Right lobe of liver (tissue), 6 donors: ENCODE measurements at places on chromosomes 2 and 18. TPM values are rescaled to one million over a fixed set of nuclear protein-coding genes. Genes with fewer than 3 reads are reported as not detected.
A peak's percentile ranks its signal among the peaks of the same experiment; 100 is the strongest.

Gene SGPP2
- 0.18 TPM for total RNA-seq

Gene SMYD5
- 11.4 TPM for total RNA-seq

Gene SERPINB3
- not detected for total RNA-seq

DNA sequence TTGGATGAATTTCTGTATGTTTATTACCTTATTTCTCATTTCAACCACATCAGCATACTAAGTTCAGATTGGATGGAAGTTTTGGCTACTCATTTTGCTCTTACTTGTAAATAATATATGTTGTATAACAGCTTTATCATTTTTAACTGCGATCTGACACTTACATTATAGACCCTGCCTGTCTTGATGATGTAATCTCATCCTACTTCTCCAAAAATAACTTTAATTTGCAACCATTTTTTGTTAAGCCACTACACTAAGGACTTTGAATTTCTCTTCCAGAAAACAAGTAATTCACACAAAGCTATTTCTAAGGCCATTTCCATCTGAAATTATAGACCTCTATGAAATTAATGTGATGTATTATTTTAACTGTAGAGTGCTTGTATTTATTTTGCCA lies 240.7 kb downstream of the WDR7 start:
- DNase-seq, result no peak

GRCh38 chr18:54939361-54939917 lies 19.8 kb downstream of the CCDC68 start:
- no peak for DNase-seq

DNA sequence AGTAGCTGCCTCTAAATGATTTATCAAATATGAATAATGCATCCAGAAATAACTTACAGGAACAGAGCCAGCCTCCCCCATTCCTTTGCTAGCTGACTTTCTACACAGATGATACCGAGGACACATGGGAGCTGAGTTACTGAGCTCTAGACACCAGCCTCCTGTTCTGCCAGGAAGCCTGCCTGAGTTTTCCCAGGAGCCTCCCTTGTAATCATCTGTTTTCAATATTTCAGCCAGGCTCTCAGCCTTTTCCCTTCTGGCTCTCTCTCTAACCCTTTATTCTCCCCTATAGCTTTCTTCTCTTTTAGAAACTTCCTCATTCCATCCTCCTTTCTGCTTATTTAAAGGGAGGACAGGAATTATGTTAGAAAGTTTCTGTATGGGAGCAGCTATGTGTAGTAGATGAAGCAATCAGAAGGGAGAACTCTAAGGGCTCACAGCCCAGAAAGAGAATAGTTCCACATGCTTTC lies 911.6 kb downstream of the TDRD15 start:
- no peak for DNase-seq

DNA sequence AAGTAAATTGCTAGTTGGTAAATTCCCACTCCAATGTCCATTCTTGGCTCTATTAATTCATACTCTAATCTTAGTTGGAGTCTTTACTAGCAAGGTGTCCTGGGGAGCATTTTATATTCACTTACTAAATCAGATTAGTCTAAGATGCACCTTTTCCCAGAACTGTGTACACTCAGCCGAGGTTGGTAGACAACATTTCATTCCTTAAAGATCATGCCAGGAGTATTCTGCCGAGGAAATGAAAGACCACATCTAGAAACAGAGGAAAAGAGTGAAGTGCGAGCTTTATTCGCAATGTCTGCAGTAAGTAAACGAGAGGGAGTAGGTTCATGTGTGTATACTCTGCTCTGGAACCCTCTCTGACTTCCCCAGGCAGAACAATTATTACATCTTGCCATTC lies 14.6 kb upstream of the KYNU start:
- no peak for DNase-seq

DNA sequence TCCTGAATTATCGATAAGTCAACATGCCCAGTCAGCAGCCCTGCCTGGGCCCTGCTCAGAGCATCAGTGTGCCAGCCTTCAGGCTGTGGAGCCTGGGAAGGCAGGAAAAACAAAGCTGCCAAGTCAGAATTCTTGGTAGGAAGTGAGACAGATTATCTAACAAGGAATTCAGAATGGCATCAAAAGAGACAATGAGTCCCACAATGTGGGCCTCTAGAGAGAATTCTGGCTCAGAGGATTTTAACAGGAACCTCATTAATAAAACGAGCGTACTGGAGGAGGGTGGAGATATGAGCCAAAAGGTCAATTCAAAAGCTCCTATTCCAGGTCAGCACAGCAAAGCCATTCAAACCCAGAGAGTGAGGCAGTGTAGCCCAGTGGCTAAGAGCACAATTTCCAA lies 327.6 kb upstream of the MMADHC start:
- DNase-seq, result no peak

GRCh38 chr2:183070942-183071844 lies 7.4 kb upstream of the DUSP19 start:
- DNase-seq, result peak; percentile 62

DNA sequence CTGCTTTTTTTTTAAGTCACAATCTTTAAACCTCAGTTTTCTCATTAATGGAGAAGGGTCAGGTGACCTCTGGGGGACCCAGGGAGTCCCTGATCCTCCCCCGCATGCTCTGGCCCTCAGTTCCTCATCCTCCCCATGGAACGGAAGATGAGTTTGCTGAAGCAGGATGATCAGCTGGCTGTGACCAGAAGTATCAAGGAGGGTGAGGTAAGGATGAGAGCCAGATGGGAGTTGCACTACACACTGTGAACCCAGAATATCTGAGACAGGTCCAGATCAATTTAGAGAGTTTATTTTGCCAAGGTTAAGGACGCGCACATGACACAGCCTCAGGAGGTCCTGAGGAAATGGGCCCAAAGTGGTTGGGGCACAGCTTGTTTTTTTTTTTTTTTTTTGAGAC lies 3.8 kb downstream of the CATIP start:
- no peak for DNase-seq

DNA sequence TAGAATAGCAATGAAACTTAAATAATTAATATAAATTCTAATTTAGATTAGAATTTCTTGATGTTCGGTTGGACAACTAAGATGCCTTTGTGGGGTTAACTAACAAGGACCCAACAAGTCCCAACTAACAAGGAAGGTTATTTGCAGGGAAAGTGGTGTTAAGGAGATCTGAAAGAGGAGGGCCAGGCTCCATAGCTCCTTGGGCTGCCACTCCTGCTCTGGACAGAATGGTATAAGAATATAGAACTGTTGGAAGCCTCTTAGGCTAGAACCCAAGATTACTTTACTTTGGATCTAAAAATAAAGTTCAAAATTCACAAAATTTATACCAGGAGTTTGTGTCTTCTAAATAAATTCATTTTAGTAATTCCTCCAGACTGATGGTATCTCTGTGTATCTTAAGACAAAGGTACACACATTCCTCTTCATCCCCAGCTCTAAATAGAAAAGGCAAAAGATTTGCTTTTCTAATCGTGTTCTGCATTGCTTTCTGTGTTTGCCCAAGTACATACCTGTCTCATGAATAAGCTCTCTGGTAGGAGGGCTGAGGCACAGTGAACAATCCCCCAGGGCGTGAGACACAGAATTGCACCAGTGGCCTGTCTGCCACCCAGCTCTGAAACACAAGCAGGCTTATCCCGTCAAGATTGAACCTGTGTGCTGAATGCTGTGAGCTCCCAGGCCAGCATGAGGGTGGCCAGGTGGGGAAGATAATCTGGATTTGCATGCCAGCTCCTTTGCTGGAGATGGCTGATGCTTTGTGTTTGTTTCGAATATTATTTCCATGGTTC lies 176.0 kb downstream of the ACKR3 start:
- no peak for DNase-seq

DNA sequence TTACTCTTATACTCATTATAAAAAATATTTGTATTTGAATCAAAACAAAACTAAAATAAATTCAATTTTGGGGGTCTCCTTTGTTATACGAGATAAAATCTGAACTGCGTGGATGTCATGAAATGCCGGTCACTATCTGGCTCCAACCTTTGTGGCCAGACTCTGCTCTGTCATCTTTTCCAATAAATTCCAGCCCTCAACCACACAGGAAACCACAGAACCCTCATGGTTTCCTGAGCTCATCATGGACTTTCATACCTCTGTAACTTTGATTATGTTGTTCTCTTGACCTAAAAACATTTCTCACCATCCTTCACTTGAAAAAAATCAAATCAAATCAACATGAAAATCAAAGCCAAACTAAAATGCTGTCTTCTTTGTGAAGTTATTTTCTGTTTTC lies 724.7 kb downstream of the METTL4 start:
- no peak for DNase-seq

- DNase-seq, result no peak
These were observed 50.7 kb upstream of the OTX1 start for GRCh38 chr2:62999905-63000304.

GRCh38 chr2:62040926-62041325 lies 135.5 kb downstream of the COMMD1 start:
- DNase-seq, result no peak

DNA sequence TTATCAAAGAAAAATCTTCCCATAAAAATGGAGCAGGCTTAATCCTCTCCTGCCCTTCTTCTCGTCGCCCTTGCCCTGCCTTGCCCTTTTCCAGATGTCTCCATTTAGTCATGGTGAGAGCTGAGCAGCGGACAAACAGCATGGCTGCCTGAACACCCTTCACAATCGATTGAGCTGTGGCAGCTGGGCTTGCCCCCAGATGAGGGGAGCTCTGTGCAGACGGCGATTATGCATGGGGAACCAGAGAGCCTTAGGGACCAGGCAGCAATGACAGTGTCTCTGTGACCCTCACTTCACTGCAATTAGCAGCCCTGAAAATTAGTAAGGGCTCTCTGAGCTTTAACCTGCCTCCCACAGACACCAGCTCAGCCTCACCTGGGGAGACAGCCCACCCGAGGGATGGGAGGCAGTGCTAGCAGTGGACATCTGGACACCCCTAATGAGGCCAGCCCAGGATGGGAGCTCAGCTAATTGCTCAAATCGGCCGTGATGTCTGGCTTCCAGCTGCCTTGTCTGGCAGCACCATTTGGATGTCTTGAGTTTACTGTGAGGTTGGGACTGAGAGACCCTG lies 365.7 kb downstream of the TNS1 start:
- DNase-seq, result no peak

DNA sequence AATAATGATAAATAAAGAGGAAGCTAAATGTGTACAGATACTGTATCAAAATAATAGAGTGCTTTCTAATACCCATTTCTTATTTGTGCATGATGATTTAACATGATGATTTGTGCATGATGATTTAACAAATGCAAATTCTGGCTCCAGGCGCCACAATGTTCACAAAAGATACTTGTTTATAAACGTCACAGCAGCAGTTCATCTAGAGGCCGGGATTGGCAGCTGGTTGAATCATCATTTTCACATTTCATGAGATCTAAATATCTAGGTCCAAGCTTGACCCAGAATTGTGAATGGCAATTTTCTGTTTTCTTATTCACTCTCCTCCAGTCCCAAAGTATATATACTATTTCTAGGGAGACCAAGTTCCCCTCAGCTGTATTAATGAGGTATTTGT lies 322.0 kb downstream of the SUCLG1 start:
- no peak for DNase-seq

- DNase-seq, result no peak
These were observed 156.6 kb downstream of the DTNA start for GRCh38 chr18:34866739-34867138.

DNA sequence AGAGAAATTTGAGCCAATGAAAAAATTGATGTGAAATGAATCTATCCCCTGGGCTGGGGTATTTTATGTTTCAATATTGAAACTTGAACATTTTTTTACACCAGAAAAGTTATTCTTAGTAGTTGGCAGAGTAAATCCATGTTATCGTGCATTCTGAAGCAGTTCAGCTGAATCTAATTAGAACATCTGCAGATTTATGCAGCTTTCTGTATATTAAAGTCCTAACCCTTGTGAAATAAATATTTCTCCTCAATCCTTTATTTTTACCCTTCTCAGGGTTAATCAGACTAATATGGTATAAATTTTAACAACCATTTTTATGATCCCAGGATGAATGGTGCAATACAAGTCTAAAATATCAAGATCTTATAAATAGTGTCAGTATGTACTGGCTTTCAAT lies 69.5 kb downstream of the CDH20 start:
- DNase-seq, result no peak

- no peak for DNase-seq
These were observed 67.1 kb downstream of the CLIP4 start for GRCh38 chr2:29182334-29182733.

GRCh38 chr18:68733707-68734106 lies 18.8 kb upstream of the TMX3 start:
- DNase-seq, result no peak

DNA sequence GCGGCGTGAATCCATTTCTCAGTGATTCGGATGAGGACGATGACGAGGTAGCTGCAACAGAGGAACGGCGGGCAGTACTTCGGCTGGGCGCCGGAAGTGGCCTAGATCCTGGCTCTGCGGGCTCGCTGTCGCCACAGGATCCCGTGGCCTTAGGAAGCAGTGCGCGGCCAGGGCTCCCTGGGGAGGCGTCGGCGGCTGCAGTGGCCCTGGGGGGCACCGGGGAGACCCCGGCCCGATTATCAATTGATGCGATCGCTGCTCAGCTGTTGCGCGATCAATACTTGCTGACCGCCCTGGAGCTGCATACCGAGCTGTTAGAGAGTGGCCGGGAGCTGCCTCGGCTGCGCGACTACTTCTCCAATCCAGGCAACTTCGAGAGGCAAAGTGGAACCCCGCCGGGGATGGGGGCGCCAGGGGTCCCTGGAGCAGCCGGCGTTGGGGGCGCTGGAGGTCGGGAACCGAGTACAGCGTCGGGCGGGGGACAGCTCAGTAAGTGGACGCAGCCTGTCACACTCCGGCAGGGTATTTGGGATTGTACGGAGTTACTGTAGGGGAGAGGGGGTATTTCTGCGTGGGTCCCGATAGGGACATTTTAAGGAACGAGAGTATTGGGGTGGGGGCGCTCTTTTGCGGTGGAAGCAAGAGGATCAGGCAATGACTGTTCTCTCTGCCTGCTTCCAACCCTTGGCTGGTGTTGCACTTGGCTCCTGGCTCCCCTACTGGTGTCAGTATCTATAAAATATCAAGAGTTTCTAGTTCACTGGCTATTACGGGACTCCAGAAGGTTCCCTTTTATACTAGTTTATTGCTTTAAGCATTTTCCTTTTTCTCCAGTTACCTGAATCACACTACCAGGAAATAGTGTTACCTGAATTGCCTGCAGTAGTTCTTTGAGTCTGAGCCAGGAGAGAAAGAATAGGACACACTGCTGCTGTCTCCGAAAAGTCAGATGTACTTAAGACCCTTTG lies 772 bp downstream of the RELCH start:
- peak; percentile 66 for DNase-seq

DNA sequence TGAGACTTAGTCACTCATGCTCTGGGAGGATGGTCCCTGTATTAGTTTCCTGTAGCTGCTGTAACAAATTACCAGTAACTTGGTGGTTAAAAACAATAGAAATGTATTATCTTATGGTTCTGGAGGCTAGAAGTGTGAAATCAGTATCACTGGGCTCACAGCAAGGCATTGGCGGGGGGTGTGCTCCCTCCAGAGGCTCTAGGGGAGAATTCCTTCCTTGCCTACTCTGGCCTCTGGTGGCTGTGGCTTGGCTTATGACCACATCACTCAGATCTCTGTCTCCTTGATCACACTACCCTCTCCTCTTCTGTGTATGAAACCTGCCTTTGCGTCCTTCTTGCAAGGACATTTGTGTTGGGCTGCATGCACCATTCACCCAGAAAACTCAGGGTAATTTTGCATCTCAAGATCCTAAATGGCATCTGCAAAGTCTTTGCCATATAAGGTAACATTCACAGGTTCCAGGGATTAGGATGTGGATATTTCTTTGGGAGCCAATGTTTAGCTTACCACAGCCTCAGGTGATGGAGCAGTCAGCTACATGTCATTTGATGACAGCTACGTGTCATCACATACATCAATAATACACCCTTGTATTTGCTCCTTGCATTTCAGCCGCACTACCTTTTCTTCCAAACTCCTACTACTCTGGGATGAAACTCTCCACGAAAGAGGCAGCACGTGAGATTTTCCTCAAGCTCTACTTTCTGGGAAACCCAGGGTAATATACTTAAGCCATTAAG lies 49.6 kb upstream of the POU3F3 start:
- no peak for DNase-seq
